ENCODE measurements at places on chromosomes 13 and 19.

GRCh38 chr19:49929121-49929610 lies at the start of the genes ATF5 and NUP62:
ATF5 (plus strand) TSS chr19:49929205; CDS start chr19:49930851, 1,646 bp downstream.
NUP62 (minus strand) TSS chr19:49929504; CDS start chr19:49909807, 19,697 bp downstream.
- DNase-seq: peak; percentile 90

GRCh38 chr19:49546825-49547565 lies 19.2 kb downstream of the RCN3 start:
- peak; percentile 89 for DNase-seq

- no peak for DNase-seq
Observed at GRCh38 chr19:7444042-7444441, 44.8 kb downstream of the PEX11G start.

GRCh38 chr13:81874253-81874652 lies 1533.3 kb upstream of the SPRY2 start:
- no peak for DNase-seq

DNA sequence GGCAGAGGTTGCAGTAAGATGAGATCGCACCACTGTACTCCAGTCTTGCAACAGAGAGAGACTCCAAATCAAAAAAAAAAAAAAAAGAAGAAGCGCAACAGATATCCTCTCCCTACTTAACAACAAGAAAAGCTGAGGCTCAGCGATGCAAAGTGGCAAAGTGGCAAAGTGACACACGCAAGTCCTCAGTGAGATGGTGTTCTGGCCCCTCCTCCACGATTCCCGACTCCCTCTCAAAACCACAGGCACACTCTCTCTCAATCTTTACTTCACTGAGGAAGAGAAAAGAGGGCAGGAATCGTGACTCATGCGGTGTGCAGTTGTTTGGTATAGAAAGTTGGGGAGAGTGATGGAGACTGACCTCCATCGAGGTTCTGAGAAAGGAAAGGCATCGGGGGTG lies 12.6 kb downstream of the FFAR2 start:
- no peak for DNase-seq

- DNase-seq: peak; percentile 65
Observed at GRCh38 chr19:49591731-49592485, 926 bp downstream of the PRR12 start.
